Frontal cortex (tissue), 4 donors: ENCODE measurements at places on chromosomes 3 and 15. TPM values are rescaled to one million over a fixed set of nuclear protein-coding genes. Genes with fewer than 3 reads are reported as not detected.

GRCh38 chr3:154678041-154678654, 248.2 kb upstream of the GPR149 start:
- DNase-seq: no peak

- DNase-seq: no peak
Observed at GRCh38 chr3:62289922-62290321, 83.4 kb downstream of the FEZF2 start.

DNA sequence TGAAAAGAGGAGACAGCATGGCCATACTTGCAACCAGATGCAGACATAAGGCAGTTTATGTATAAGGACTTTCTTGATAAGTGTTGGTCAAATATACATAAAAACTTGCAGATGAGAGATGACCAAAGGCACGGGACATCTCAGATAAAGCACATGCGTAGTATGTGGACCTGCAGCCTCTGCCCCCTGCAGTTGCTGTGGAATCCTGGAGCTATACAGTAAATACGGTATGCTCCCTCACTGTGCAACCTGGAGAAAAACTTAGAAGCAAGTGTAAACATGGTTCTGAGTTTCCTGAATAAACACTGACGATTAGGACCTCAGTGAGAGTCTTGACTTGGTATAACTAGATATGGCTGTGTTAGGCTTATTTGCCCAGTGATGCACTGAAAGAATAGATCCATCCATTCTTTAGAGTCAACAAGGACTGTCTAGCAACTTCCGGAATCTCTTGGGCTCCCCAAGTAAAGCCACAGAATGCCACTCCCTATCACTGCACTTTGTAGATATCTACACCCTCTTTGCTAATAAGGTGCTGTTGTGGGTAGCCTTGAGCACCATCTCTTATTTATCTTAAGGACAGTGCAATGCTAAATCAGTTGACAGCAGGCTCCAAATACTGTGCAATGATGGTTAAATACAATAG, 40.2 kb downstream of the GJD2 start:
- DNase-seq: no peak

DNA sequence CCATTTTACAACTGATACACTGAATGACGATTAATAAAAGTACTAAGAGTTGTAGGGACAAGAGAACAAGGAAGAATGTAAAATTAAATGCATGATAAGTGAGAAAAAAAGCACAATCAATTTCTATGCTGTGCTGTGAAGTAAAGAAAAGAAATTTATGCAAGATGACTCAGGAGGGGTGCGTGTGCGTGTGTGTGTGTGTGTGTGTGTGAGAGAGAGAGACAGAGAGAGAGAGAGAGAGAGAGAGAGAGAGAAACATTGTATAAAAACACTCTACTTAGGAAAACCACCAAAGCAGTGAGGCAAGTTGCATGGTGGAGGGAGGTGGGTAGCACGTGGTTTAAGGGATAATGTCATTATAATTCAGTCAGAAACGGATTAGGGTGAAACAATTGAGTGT, 580.8 kb upstream of the ALCAM start:
- no peak for DNase-seq

- no peak for DNase-seq
Observed at GRCh38 chr15:39124155-39124552, 456.7 kb upstream of the THBS1 start.

- no peak for DNase-seq
Observed at GRCh38 chr15:89396723-89397652, 62.4 kb upstream of the POLG start.

GRCh38 chr15:52178765-52179164, 12.4 kb downstream of the GNB5 start:
- no peak for DNase-seq

DNA sequence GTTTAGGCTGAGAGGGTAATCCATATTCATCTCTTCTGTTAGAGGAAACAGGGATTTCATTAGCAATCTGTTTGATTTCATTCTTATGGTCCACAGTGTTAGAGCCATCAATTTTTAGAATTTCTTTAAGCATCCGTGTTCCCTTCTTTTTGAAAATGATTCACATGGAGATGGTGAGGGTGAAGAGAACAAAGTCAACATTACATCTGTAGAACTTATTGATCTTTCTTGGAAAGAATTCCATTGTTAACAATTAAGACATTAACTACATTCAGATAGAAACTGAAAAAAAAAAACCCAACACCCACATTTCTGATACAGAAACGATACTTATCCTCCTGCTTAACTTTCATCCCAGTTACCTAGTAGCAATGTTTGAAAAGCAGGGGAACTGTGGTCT, 107.0 kb upstream of the GK5 start:
- no peak for DNase-seq

DNA sequence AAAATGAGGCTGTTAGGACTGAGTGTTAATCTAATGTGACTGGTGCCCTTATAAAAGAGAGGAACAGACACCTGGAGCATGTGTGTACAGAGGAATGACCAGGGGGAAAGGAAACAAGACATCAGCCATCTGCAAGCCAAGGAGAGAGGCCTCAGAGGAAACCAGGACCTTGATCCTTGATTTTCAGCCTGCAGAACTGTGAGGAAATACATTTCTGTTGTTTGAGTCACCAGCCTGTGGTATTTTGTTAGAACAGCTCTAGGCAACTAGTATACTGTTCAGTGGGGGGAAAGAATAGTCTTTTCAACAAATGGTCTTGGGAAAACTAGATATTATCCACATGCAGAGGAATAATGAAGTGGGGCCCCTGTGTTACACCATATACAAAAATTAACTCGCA, 80.6 kb downstream of the CCR1 start:
- no peak for DNase-seq

DNA sequence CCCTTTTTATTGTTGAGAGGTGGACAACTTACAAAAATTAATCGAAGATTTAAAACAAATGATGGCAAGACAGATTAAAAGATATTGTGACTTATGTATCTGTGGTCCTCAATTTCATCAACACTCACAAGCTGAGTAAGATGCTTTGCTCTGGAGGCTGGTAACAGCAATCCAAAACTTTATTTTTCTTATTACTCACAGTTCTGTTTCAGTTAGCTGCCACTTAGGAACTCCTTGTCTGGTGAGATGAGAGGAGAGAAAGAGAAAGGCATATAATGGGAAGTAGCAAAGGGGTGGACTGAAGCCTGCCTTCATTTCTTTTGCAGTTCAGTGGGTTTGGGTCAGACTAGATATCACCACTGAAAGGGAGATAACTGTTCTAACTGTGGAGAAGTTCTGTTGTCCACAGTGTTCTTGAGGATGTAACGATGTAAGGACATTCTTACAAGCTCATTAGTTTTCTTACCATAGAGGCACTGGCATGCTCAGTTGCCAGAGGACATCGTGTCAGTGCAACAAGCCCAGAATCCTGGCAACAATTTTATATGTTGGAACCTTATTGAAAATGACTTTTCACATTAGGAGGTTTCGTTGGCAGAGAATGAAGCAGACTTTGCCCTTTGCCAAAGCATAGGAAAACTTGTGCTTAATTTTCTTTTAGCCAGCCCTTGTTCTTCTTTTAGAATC, 93.6 kb downstream of the PLCL2 start:
- no peak for DNase-seq

GRCh38 chr3:45617430-45618080, 23.0 kb downstream of the LIMD1 start:
- no peak for DNase-seq

GRCh38 chr15:74188216-74188615, 14.4 kb downstream of the STRA6 start:
- DNase-seq: no peak

DNA sequence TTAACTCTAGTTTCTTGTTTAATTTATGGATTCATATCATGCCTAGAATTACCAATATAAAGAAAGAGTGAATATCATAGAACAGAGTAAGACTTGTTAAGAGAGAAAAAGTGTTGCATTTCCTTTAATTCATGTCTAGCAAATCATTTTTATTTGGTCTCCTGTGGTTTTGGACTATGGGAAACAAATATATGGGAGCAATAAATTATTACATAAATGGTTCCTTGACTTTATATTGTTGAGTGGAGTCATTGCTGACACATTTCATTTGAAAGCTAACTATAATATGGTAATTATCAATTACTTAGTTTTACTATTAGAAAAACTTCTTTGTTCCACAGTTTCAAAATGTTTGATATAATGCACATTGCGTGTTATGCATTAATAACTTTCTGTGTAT, 144.7 kb upstream of the CGNL1 start:
- no peak for DNase-seq

GRCh38 chr3:180070925-180071324, 34.2 kb upstream of the PEX5L start:
- DNase-seq: no peak

- DNase-seq: peak; percentile 56
Observed at GRCh38 chr3:37054370-37054769, 61.1 kb downstream of the MLH1 start.

DNA sequence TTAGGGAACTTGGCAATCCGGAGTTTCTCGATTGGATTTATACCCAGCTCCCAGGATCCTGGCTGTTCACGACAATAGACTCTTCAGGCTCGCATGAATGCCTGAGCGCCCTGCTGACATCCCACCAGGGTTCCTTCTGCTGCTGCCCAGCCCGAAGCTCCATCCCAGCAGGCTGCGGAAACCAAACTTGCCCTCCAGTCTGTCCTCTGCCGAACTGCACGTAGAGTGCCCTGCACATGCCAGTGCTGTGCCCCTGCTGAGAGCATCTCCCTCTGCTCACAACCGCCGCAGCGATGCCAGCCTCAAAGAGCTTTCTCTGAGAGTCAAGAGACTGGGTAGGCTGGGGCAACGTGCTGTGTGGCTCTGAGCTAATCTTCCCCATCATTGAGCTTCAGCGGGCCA, 6.9 kb downstream of the ADAMTS7 start:
- no peak for DNase-seq

DNA sequence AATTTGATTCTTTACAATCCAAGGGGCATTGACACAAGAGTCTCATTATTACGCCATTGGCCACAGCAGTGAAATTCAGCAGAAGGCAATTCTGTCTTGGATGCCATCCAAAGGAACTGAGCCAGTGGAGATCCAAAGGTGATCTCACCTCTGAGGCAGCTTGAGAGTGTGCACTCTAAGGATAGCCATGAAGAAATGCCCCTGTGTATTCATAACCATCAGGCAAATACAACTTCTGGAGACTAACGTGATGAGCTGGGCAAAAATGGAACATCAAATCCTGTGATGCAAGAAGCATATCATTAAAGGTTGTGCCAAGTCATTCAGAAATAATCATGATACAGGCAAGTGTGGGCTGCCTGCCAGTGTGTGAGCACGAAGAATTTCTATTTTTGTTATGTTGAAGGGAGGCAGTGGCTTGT, 41.4 kb downstream of the ROBO2 start:
- DNase-seq: no peak

DNA sequence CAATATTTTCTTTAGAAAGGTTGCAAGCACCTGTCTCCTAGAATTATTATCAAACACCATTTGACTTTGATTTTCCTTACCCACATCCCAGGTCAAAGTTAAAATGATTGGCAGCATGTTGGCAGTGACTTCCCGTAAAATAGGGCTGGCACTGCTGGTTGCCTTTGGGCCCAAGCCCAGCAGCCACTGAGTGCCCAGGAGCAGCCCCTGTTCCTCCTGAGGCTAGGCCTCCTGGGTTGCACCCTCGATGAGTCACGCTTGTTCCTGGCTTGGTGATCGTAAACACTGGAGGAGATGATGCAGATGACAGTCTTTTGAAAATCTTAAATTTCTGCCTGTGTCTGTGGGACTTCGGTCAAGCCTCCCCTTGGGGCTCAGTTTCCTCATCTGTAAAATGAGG, 290.0 kb downstream of the TLE3 start:
- DNase-seq: no peak

DNA sequence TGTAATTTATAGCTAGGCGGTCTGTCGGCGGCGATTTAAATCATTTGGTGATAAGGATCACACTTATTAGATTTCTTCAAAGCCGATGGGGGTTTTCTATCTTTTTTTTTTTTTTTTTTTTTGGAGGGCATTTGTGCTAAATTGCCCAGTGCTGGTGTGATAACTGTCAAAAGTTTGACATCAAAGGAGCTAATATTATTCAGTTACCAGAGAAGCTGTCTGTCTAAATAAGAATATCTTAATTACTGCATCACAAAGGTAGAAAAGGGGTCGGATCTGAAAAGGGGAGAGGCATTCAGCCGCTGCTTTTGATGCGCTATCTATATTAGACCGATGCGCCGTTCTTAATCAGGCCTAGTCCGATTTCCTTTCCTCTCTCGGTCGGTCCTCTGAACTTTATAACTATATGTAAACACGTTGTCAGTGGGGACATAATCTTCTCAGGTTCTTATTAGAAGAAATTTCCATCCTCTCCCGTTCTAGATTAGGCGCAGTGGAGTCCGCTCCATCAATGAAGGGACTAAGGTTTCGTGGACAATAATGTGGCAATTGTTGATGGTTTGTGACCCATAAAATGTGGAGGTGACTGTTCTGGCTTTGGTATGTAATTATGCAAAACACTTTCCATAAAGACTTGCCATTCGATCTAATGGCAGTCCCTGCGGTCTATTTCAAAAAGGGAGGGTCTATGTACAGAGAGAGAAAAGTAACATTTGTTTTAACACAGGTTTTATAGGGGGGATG, 31.7 kb downstream of the NR2F2 start:
- DNase-seq: no peak

- no peak for DNase-seq
Observed at GRCh38 chr3:46321461-46322104, 32.3 kb upstream of the CCR2 start.

- no peak for DNase-seq
Observed at GRCh38 chr3:35936571-35936970, 297.2 kb downstream of the ARPP21 start.

Gene MME
- total RNA-seq: 4.1 TPM

Gene MUC20
- total RNA-seq: 2.0 TPM

Gene WDR93
- total RNA-seq: 0.41 TPM

Gene ROBO1
- 296 TPM for total RNA-seq

Gene PODXL2
- 182 TPM for total RNA-seq

Gene AMOTL2
- total RNA-seq: 62.0 TPM

Gene WDR48
- 111 TPM for total RNA-seq

Gene LRRC15
- not detected for total RNA-seq

Gene ISLR
- total RNA-seq: 12.6 TPM

Gene SEMA3F
- 9.4 TPM for total RNA-seq
